Urothelium cell line (cell line): ENCODE measurements at places on chromosomes 2 and 18.

DNA sequence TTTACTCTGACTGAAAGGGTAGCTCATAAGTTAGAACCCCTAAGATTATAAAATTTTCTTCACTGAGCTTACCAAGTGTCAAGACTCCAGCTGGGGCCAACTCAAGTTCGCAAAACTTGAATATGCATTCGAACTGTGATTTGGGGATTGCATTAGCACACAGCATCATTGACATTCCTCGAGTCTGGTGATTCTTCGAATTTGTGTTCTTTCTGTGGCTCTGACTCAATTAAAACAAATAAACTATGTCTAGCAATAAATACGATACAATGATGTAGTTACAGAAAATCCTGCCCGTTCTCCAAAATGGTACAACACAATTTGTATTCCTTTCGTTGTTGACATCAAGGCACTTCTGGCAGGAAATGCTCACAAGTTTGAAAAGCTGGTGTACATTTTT lies 11.1 kb downstream of the CCL20 start:
- DNase-seq = no peak

GRCh38 chr2:64238799-64239198 lies 94.6 kb upstream of the PELI1 start:
- no peak for DNase-seq

DNA sequence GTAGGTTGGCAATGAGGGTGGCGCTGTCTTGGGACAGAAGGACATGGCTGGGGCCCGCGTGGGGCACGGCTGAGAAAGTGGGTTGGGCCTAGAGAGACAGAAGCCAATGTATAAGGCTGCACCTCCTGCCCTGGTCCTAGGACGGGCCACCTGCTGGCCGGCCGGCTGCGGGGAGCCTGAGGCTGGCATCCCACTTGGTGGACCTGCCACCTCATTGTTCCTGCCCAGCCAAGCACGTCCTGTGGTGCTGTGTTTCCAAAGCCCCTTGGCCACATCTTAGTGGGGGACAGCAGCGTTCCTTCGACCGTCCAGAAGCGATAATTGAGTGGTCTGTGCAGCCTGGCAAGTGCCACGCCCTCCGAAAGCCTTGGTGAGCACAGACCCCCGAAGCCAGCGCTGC lies 223.9 kb downstream of the LDLRAD4 start:
- no peak for DNase-seq

DNA sequence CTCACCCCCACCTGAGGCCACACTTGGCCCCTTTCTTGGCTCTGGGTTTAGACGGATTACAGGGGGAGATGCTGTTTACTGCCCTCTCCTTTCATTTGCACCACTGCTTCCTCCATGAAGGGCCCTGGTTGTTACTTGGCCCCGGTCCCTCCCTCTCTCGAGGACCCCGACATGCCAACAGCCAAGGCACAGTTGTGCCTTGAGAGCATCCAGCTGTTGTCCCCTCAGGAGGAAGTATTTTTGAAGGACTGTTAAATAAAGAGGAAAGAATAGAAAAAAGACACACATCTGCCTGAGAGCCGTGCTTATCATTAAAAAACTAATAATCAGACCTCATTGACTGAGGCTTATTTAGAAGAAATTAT lies 44.0 kb downstream of the ITGB1BP1 start:
- no peak for DNase-seq

GRCh38 chr2:182048088-182048487 lies 62.4 kb downstream of the PPP1R1C start:
- no peak for DNase-seq

- no peak for DNase-seq
Measured at GRCh38 chr2:102000813-102001766, 9.3 kb downstream of the IL1R2 start.

DNA sequence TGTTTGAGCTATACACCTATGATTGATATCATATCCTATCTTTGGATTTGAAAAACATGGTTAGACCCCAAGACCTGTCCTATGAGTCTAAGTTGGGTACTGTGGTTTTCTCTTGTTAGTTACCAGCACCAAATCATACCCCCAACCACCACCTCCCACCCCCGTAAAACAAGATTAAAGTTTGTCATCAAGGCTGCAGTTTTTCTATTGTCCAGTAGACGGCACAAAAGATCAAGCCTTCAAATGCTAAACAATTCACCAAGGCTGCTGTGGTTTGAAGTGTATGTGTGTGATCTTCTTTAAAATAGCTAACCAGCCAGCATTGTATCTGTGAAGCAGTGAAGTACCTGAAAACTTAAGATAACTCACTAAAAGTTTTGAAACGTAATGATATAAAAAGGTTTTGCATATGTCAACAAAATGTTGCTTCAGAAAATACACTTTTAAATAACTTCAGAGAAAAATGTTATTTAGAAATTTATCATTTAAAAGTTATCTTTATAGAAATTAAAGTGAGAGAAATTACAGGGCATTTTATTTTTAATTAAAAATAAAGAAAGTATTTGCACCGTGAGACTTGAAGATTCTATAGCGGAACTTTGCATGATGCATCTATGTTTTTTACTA lies 5.8 kb upstream of the MEIS1 start:
- DNase-seq = peak; percentile 48

- no peak for DNase-seq
Measured at GRCh38 chr2:158934170-158934569, 34.3 kb upstream of the TANC1 start.

DNA sequence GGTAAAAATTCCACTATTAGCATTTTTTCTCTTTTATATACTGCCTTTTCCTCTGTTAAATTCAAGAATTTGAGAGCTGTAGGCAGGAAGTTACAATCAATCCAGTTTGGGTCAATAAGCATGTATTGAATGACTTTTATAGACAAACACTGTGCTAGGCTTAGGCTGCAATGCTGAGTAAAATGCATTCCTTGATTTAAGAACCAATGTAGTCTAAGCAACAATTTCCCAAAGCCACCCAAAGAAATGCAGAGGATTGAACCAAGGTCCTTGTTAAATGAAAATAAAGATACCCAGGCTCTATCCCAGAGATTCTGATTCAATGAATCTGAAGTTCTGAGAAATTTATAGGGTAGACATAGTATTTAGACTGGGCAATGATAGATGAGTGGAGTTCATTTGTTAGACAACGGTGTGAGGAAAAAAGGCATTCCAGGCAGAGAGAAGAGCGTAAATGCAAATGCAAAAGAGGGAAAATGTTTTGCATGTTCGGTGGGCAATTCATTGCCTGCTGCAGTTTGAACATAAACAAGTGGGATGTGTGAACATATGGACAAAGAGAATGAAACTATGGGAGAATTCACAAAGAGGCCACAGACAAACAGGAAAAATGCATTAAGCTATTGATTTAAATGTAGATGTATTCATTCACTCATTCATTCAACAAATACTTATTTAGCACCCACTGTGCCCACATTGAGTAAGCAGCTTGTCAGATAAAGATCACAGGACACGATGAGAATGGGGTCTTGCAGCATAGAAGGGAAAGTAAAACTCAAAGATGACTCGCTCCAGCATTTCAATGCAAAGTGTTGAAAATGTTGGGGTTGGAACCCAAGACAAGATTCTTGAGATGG lies 107.1 kb downstream of the EVA1A start:
- no peak for DNase-seq

- no peak for DNase-seq
Measured at GRCh38 chr2:113175042-113175628, 1.4 kb downstream of the PSD4 start.

GRCh38 chr2:148523315-148523714 lies 121.2 kb upstream of the EPC2 start:
- no peak for DNase-seq

GRCh38 chr2:188519136-188519535 lies 227.5 kb downstream of the GULP1 start:
- no peak for DNase-seq

- no peak for DNase-seq
Measured at GRCh38 chr2:210207929-210208328, 17.3 kb downstream of the ACADL start.

DNA sequence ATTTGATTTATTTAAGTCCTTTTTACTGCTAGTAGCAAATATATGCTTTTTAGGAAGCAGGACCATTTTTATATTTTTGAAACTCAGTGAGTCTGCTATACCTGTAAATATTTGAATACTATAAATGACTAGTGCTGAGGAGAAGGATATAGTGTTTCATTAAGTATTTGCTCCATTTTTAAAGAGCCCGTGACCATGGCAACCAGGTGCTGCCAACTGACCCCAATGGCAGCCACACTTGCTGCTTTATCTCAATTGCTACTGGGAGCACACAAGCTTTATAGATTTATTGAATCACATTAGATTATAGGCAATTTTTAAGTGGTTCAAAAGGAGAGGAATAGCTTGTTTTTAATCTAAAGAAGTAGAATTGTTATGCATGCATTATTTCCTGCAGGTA lies 142.0 kb downstream of the SCG2 start:
- DNase-seq = no peak

- DNase-seq = no peak
Measured at GRCh38 chr2:200658278-200658864, 72.6 kb downstream of the AOX1 start.

DNA sequence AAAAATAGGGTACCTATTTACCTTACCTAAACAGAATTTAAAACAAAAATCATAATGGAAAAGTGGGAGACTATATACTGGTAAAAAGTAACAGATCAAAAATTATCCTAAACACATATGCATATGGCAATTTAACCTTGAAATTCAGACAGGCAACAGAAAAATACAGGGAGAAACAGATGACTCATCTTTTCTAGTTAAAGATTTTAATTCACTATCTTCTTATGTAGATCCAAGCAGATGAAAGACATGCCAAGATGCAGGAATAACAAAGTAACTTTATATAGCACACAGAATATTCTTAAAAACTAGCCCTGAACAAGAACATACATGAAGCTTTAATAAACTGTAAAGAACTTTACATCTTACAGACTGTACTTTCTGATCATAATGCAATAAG lies 30.9 kb downstream of the PRPF40A start:
- DNase-seq = no peak

- DNase-seq = no peak
Measured at GRCh38 chr2:56444339-56444738, 260.5 kb downstream of the CCDC85A start.

- DNase-seq = no peak
Measured at GRCh38 chr18:48136051-48136826, 205.8 kb upstream of the SMAD2 start.

GRCh38 chr2:170353723-170354122 lies 175.8 kb downstream of the MYO3B start:
- no peak for DNase-seq

GRCh38 chr18:2494921-2495320 lies 76.4 kb downstream of the METTL4 start:
- DNase-seq = no peak

DNA sequence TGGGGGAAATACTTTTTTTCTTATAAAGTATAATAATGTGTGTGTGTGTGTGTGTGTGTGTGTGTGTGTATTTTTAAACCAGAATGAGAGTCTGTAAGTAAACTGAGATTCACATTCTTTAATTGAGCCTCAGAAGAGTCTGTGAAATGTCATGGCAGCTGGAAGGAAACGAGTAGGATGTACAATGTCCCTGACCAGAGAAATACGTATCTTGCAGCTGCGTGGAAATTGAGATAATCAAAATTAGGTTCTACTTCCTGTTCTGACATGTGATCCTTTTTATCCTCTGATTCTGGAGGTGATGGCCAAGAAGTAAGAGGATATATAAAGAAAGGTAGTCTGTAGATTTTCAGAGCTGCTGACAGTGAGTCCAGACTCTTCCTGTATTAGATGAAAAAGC lies 50.0 kb downstream of the SH3RF3 start:
- DNase-seq = no peak

DNA sequence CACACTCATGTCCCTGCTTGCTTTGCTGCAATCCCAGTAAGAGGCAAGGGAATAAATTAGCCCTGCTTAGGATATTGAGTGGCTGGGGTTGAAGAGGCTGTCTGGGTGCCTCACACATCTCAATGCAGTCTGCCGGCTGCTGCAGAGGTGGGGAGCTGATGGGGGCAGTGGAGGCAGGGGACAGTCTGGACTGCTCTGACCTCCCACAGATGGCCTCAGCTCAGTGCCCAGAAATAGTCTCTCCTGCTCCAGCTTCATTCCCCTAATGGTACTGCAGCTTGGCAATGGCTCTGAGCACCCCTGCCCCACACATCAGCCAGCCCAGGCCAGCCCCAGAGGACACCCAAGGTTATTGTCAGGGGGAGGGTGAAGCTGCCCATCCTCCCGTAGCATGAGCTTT lies 21.5 kb upstream of the TNS1 start:
- no peak for DNase-seq

DNA sequence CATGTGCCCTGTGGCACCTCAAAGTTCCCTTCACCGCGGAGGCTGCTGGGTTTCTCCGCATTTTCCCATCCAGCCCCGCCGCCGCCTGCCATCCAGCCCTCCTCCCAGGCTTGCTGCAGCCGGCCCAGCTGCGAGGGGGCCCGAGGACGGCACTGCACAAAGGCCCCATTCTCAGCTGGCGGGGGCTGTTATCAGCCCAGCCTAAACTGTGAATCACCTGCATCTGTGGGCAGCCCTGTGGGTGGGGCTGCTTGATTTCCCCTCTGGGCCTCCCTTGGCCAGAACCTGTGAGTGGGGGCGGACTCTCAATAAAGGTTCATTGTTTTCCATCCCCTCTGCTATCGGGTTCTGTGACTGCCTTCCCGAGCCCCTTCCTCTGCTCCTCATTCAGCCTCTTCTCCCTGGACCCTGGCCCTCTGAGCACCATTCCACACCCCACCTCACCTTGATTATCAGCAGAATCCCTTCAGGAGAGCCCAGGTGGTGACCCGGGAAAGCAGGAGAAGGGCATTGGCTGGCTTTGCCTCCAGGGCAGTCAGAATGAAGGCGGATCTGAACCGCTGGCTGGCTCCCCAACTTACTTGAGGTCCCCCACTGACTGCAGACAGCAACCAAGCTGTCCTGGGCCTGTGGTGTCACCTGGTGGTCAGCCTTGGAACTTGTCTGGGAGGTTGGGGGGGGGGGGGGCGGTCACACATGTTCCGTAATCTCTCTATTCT lies 204.5 kb downstream of the ZFP36L2 start:
- DNase-seq = peak; percentile 91

GRCh38 chr18:43681661-43682060 lies 404.4 kb upstream of the SYT4 start:
- no peak for DNase-seq

DNA sequence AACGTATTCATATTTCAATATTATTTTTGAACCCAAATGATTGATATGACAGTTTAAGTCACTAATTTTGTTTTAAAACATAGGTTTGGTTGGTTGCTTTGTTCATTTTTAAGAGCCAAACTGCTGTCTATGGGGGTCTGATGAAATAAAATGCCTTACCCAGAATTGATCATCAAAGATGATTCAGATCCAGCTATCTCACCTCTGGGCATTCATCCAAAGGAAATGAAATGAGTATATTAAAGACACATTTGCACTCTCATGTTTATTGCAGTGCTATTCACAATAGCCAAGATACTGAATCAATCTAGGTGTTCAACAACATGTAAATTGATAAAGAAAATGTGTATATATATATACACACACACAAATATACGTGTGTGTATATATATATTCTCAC lies 326.9 kb upstream of the GULP1 start:
- DNase-seq = no peak
